ENCODE measurements at places on chromosomes 7 and 10.

- no peak for DNase-seq
These were observed 162.7 kb downstream of the AVL9 start for GRCh38 chr7:32658034-32658433.

DNA sequence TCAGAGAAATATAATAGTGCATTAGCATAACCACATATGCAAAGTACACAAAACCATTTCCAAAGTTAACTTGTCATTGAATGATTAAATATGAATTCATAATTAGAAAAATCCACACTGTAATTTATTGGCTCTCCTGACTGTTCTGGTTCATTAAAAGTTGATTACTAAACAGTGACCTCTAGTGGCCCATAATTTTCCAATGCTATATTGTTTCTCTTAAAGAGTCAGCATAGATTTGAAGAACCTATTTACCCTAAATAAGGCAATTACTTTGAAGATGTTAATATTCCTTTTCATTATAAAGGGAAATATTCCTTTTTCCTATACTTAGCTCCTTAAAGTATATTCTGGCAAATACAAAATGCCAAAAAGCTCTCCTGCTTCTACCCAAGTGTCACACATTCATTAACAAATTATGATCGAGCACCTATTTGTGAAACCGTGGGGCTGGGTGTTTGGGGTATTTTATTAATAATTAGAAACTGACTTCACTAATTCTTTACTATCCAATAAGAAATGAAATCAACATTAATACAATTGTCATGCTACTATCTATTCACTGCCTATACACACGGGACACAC is 86.2 kb downstream of the HIBADH start:
- no peak for DNase-seq

- no peak for DNase-seq
These were observed 32.8 kb downstream of the ADRA2A start for GRCh38 chr10:111109501-111110242.

- DNase-seq, result no peak
These were observed 2.7 kb downstream of the SNX13 start for GRCh38 chr7:17937506-17938120.

DNA sequence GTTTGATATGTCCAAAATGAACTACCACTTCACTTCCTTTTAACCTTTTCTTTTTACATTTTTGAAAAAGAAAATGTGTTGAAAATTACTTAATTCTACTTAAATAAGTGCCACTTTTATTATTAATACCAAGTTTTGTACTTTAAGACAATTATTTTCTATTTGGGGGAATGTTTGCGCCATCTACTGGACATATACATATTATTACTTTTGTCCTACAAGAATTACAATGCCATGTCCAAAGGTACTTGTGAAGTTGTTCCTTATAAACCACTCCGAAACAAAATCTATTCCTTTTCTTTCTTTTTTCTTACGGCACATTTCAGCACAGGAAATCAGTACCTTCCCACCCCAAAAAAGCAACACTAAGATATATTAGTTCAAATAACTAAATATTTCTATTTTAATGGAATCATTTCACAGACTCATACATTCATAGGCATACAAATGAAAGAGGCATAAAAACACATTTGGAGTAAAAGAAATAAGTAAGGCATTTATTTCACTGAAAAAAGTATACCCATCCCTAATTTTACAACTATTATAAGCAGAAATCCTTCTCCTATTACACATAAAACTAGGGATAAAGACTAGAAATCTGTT is 169.9 kb downstream of the RNF133 start:
- no peak for DNase-seq

DNA sequence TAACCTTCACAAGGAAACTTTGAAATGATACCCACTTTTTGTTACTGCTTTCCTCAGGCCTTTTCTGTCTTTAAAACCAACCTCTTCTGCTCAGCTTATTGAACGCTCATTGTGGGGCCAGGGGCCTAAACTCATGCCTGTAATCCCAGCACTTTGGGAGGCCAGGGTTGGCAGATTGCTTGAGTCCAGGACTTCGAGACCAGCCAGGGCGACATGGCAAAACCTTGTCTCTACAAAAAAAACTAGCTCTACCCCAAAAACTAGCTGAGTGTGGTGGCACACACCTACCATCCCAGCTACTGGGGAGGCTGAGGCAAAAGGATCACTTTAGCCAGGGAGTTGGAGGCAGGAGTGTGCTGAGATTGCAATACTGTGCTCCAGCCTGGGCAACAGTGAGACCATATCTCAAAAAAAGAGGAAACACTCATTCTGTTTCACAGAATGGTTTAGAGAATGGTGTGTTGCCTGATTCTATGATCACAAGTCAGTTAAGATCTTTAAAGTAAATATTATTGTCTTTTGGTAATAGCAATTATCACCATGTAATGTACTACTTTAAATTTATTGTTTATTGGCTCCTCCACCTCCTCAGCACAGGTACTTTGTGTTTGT is 51.1 kb downstream of the KCTD7 start:
- DNase-seq, result no peak

DNA sequence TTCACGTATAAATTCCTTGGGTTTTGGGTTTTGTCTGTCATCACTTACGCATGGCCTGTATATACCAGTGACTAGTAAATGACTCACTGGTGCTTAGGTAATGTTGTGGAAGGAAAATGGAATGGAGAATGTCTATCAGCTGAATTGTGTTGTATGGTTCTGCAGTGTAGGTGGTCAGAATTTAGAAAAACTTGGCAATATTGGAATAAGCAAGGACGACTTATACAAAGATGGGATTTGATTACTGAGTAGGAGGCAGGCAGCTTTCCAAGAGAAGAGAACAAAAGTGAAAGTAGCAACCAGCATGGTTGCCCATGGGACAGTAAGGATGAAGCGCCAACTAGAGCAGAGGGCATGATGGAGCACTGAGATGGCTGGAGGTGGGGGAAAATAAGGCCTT is 168.6 kb upstream of the CSTF2T start:
- no peak for DNase-seq

GRCh38 chr7:8143151-8143874 is 118.7 kb downstream of the ICA1 start:
- DNase-seq, result no peak

DNA sequence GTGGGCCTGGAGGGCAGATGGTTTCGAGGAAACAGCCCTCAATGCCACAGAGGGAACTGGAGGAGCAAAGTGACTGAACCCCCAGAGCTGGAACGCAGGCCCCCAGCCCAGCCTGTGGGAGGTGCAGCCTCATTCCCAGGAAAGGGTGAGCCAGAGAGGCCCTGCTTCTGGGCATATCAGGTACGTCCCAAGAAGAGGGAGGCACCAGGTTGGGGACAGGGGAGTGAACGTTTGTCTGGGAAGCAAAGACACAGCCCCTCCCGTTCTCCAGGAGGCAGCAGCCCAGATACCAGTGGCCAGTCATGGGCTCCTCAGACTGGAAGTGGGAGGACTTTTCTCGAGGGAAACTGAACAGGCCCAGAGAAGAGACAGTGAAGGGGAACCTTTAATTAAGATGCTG is 74.3 kb upstream of the RET start:
- DNase-seq, result no peak

DNA sequence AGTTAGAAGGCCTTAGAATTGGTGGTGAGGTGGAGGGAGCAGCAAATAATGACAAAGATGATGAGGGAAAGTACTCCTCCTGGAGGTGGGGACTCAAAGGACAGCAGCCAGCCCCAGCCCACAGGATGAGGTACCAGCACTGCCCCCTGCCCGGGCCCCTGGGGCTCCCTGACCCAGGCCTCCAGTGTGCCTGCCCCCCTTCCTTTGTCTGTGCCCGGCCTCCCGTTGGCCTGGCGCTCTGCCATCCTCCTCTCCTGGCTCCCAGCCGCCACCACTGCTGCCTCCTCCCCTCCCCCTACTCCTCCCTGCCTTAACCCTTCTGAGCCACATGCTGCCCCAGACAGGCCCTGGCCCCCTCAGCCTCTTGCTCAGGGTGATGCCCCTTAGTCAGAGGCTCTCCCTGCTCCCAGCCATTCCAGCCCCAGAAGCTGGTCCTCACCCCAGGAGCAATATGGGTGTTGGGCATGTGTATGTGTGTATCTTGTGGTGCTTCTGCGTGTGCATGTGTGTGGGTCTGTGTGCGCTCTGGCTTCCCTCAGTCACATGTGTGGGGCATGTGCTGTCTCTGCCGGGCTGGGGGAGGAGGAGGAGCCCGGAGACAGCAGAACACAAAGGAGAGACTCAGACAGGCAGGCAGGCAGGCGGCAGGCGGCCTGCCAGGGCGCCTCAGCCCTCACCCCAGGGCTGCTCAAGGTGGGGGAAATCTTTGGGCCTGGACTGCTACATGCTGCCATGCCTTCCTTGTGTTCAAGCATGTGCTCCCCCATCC is 2.6 kb downstream of the LDB1 start:
- DNase-seq, result peak; percentile 78

Measured in type B pancreatic cell (in vitro differentiated cells).